ENCODE measurements at places on chromosomes 5 and 9.

DNA sequence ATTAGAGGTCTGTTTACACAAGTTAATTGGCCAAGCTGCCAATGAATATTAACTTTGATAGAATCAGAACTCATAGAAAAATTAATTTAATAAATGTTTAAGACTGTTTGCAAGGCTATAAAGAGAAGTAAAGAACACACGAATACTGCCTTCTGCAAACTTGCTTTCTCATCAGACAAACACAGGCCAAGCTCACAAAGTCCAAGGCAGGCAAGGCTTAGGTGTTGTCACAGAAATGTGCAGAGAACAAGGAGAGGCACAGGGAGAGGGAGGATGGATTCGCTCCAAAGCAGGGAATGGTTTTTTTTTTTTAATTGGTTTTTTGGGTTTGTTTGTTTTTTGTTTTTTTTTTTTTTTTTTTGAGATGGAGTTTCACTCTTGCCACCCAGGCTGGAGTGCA lies 43.4 kb downstream of the RETREG1 start:
- DNase-seq = no peak

- peak; percentile 20 for DNase-seq
Measured at GRCh38 chr5:140073296-140073695, 30.2 kb upstream of the NRG2 start.

DNA sequence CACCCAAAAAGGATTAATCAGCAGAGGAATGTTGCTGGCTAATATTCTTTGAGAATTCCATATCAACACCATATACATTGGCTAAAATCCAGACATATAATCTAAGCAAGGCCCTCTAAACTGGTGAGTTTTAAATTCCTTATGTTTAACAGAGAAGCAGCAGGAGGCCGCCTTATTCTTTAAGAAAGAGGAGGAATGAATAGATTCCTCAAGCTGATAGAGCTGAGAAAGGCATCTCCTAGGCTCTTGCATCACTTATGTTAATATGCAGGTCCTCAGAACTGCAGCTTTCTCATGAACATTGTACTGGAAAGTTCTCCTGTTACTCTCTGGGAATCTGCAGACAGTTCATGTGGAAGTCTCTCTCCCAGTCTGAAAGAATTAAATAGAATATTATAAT lies 20.1 kb upstream of the SMARCA2 start:
- DNase-seq = no peak

- DNase-seq = peak; percentile 66
Measured at GRCh38 chr9:106588626-106589025, 274.3 kb upstream of the ZNF462 start.

GRCh38 chr5:150637245-150638052 lies 3.0 kb upstream of the SYNPO start:
- peak; percentile 94 for DNase-seq

DNA sequence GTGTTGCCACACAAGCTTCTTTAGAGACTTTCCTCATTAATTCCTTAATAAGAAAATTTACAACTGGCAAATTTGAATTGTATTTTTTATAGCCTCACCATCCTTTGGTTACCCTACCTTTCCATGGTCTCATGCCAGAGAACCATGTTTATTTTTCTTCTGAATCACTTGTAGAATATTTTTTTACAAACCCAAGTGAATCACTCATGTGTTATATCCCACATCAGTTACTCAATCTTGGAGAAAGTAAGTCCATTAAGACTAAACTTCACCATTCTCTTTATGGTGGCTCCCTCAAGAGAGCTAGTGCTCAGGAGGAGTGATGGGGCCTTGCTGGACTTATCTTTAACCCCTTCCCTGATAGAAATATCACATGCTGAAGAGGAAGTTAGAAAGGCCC lies 128.9 kb downstream of the SUSD1 start:
- peak; percentile 69 for DNase-seq

DNA sequence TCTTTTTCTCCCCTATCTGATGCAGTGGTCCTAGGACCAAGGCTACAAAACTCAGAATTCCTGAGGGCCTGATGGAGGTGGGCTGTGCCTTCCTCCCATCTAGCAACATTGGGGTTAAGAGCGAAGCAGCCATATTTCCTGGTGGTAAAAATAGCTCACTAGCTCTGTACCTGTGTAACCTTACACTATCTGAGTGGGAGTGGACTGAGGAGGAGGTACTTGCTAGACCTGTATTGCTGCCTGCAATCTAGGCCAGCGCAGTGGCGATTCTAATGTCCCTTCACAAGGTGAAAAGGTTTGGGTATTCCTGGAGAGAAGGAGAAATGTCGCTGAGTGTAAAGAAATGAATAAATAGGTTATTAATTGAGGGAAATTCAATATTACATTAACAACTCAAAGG lies 80.2 kb upstream of the LIFR start:
- DNase-seq = no peak

DNA sequence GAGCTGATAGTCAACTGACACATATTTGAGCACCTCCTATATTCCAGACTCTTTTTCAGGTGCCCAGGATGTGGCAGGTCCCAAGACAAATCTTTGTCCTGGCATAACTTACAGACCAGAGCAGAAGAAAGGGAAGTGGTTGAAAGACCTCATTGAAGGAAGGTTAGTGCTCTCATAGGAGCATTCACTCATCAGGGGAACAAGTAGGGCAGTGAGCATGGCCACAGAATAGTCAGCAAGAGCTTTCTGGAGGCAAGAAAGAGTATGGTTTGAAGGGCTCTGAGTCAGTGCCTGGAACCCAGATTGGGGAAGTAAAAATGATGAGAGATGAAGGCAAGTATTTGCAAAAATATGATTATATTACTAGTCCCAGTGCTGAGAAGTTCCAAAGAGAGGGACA lies 25.0 kb upstream of the ERMP1 start:
- no peak for DNase-seq

- DNase-seq = peak; percentile 20
Measured at GRCh38 chr9:16515207-16515606, 355.3 kb downstream of the BNC2 start.

All from astrocyte of the spinal cord (primary cell).